ENCODE measurements at places on chromosomes 3 and 15.

DNA sequence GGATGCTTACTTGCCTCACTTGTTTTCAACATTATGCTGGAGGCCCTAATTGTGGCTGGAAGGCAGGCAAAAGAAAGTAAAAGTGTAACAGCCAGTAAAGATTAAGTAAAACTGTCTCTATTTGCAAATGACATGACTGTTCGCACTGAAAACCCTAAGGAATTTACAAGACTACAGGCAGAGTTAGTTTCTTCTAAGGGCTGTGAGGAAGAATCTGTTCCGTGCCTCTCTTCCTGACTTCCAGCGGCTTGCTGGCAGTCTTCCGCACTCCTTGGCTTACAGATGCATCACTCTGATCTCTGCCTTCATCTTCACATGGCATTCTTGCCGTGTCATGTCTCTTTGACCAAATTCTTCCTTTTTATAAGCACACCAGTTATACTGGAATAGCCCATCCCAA, 86.1 kb downstream of the DLG1 start:
- DNase-seq = no peak

DNA sequence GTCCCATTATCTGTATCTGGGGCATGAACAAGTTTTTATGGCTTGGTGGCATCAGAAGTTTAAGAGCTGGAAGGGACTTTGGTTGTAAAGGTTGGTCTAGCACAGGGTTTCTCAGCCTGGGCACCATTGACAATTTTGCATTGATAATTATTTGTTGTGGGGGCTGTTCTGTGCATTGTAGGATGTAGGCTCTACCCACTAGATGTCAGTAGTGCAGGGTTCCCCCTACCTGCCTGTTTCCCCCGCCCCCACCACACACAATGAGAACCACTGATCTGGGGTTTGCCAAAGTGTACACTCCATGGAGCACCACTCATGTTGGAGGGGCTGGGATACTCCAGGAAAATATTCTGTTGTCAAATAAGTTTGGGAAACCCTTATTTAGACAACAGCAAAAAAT, 42.7 kb downstream of the PLCL2 start:
- DNase-seq = no peak

DNA sequence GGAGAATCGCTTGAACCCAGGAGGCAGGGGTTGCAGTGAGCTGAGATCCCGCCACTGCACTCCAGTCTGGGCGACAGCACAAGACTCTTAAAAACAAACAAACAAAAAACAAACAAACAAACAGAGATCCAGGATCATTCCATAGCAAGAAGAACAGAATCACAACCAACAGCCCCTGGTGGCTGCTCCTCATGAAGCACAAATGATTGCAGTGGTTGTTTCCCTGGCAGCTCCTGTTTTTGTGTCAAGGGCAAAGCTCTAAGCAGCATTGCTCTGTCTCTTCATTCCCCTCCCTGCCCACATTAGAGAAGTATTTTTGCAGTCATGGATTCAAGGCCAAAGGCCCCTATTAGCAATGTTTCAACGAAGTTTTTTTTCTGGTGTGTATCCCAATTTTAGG, 25.8 kb upstream of the BLM start:
- no peak for DNase-seq

DNA sequence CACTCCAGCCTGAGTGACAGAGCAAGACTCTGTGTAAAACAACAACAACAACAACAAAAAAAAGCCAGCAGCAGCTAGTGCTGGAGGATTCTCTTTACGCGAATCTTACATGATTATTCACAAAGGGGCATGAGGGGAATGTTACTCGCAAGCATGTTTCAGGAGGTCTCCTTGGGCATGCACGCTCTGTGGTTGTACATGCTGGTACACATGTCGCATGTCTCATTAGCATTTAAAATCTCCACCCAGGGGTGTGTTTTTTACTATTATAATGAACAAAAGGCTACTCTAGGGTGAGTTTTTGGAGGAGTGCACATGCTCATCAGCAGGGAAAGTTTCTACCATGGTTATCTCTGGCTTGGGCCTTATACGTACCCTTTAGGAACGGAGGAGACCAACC, 12.7 kb upstream of the PLCH1 start:
- DNase-seq = no peak

GRCh38 chr15:92068121-92068520, 214.6 kb downstream of the SLCO3A1 start:
- DNase-seq = no peak

- DNase-seq = no peak
Measured at GRCh38 chr3:178318941-178319816, 217.1 kb upstream of the KCNMB2 start.

GRCh38 chr15:74206801-74207281, 4.3 kb upstream of the STRA6 start:
- no peak for DNase-seq

- DNase-seq = no peak
Measured at GRCh38 chr3:126554560-126555525, 3.9 kb downstream of the C3orf22 start.

- no peak for DNase-seq
Measured at GRCh38 chr3:46874430-46874829, 3.1 kb upstream of the PTH1R start.

GRCh38 chr3:148077318-148077923, 620.3 kb upstream of the AGTR1 start:
- no peak for DNase-seq

GRCh38 chr3:187982142-187982541, 171.8 kb upstream of the LPP start:
- DNase-seq = no peak

GRCh38 chr3:33229947-33230346, 11.3 kb upstream of the SUSD5 start:
- no peak for DNase-seq

- DNase-seq = no peak
Measured at GRCh38 chr3:39100500-39100886, 6.9 kb downstream of the GORASP1 start.

DNA sequence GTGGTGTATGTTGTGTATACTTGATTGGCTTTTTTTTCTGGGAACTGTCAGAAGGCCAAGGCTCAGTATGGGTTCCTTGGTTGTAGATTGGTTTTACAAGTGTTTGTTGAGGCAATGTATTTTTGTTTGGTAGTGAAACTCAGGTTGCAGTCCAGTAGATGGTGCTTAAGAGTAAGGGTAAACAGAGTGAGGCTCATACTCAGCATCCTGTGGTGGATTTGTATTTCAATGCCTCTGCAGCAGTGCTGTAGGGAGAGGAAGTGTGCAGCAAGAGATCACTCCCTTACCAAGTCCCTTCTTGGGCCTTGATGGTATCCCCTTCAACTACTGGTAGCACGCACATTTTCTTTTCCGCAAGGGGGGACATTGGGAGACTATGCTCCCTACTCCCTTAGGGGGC, 428.5 kb upstream of the CNTN3 start:
- no peak for DNase-seq

GRCh38 chr15:85689729-85690128, 105.0 kb downstream of the KLHL25 start:
- no peak for DNase-seq

DNA sequence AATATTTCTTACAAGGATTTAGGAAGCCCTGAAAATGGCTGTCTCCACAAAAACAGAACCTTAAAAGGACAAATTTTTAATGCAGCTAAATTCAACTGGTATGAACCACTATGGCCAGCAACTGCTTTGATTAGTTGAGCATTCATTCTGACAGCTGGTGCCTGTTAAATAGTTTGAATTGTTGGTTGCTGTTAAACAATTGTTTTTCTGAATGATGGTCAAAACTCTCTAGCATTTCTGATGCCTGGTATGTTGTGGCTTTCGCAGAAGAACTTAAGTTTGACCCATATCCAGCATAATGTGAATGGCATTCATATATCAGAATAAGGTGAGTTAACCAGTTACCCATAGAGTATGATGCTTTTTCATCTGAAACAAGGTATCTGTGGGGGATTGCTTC, 138.4 kb downstream of the MEIS2 start:
- no peak for DNase-seq

- no peak for DNase-seq
Measured at GRCh38 chr3:47515864-47516319, 2.4 kb upstream of the ELP6 start.

DNA sequence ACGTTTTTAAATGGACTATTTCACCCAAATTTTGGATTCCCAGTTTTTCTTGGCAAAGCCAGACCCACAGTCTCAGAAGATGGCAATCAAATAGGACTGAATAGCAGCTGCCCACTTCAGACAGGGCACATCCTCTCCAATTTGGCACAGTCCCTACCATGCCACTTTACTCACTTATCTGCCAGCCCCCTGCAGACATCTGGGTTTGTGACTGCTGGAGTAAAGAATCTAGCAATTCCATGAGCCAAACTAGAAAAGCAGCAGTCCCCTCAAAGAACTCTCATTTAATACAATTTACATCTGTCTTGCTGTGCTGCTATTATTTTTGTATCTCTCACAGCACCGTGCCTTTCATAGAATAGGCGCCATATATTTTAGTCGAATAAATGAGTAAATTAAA, 16.0 kb upstream of the LRRN1 start:
- no peak for DNase-seq

GRCh38 chr15:72340366-72340765, 20.4 kb upstream of the CELF6 start:
- no peak for DNase-seq

DNA sequence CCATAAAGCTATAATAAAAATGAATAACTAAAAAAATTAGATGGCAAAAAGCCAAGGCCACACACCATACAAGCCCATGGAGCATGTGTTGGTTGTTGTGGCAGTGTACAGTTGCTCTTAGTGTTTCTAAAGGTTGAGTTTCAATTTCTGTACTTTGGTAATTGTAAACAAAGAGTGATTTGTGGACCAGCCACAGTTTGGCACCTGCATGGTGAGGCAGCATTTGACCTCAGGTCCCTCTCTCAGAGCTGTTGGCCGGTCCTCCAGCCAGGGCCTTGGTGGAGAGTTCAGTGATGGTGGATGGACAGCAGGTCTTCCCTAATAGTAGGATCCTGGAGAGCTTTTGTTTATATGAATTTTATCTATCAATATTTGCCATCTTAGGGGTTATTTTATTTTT, 5.6 kb downstream of the ACAD9 start:
- no peak for DNase-seq

- DNase-seq = no peak
Measured at GRCh38 chr3:16064642-16065414, 109.7 kb upstream of the GALNT15 start.

DNA sequence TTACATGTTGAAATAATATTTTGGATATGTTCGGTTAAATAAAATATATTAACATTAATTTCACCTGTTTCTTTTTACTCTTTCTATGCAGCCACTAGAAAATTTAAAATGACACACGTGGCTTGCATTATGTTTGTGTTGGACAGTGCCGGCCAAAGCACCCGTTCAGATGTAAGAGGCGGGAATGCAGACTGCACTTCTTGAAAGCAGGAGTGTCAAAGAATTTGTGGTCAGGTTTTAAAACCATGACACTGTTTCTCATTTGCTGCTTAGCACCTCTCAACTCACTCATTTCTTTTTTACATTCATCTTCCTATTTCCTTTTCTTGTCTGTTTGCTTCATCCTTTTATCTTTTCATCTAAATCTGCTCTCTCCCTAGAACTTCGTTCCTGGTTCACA, 35.3 kb upstream of the MINAR1 start:
- no peak for DNase-seq

GRCh38 chr3:124570232-124570631, 160.0 kb upstream of the UMPS start:
- no peak for DNase-seq

GRCh38 chr3:151297429-151297828, 19.1 kb upstream of the P2RY14 start:
- no peak for DNase-seq

DNA sequence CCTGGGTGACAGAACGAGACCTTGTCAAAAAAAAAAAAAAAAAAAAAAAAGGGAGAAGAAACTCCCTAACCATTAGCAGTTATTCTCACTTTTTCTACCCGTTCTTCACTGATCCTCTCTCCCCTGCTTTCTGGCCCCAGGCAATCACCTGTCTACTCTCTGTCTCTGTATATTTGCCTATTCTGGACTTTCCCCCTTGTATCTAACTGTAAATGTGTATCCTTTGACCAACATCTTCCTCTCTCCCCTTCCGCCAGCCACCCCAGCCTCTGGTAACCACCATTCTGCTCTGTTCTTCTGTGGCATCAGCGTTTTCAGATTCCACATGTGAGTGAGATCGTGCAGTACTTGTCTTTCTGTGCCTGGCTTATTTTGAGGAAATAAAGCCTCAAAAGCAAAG, 6.9 kb downstream of the CYFIP1 start:
- DNase-seq = no peak

DNA sequence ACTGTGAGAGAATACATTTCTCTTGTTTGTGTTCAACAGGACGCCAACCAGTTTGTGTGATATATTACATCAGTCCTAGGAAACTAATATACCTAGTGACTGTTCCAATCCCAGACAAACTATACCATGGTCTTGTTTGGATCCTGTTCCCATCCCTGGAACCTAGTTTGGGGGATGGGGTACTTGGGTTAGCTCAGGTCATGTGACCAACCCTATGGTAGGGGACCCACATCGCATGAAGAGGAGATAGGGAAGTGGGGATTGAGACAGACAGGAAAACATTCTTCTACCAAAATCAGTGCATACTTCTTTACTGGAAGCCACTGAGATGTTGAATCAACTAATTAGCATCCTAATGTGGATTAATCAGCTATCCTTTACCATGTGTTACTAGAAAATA, 146.1 kb downstream of the THSD4 start:
- no peak for DNase-seq

DNA sequence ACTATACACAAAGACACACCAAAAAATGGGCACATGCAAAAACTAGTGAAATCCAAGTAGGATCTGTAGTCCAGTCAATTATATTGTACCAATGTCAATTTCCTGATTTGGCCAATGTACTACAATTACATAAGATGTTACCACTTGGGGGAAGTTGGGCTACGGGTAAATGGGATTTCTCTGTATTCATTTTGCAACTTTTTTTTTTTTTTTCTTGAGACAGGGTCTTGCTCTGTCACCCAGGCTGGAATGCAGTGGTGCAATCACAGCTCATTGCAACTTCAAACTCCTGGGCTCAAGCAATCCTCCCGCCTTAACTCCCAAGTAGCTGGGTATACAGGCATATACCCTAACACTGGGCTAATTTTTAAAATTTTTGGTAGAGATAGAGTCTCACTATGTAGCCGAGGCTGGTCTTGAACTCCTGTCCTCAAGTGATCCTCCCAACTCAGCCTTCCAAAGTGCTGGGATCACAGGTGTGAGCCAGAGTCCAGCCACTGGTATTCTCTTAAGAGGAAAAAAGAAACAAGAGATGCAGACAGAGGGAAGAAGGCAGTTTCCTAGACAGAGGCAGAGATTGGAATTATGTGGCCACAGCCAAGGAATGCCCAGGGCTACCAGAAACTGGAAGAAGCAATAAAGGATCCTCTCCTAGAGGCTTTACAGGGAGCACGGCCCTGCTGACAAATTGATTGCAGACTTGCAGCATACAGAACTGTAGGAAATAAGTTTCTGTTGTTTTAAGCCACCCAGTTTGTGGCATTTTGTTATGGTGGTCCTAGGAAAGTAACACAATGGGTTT, 33.3 kb downstream of the TFDP2 start:
- DNase-seq = no peak

GRCh38 chr3:99781761-99782160, 35.9 kb upstream of the CMSS1 start:
- no peak for DNase-seq

Measured in D721Med (cell line).